ENCODE measurements at places on chromosomes 2 and 18.

- peak; percentile 74 for DNase-seq
These were observed 85.2 kb downstream of the GLI2 start for GRCh38 chr2:120820953-120821279.

GRCh38 chr2:60432035-60432601, 121.3 kb downstream of the BCL11A start:
- DNase-seq: no peak

DNA sequence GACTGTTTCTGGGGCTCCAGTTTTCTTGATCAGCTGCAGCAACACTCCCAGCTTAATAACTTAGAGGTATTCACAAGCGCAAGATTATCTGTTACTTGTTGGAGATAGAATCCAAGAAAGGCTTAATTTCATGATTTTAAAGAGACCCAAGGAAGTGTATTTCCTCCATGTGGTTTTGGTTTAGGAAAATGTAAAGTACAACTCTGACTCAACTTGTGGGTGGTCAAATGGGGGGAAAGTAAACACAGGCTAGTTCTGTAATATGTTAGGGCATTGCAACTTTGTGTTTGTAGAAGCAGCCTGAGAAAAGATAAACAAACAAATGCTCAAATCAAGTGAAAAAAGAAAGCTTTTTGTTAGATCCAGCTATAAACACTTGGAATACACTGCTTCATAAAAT, 90.1 kb upstream of the COL3A1 start:
- DNase-seq: peak; percentile 56

- DNase-seq: no peak
These were observed 195.1 kb downstream of the TMEM247 start for GRCh38 chr2:46674488-46674887.

DNA sequence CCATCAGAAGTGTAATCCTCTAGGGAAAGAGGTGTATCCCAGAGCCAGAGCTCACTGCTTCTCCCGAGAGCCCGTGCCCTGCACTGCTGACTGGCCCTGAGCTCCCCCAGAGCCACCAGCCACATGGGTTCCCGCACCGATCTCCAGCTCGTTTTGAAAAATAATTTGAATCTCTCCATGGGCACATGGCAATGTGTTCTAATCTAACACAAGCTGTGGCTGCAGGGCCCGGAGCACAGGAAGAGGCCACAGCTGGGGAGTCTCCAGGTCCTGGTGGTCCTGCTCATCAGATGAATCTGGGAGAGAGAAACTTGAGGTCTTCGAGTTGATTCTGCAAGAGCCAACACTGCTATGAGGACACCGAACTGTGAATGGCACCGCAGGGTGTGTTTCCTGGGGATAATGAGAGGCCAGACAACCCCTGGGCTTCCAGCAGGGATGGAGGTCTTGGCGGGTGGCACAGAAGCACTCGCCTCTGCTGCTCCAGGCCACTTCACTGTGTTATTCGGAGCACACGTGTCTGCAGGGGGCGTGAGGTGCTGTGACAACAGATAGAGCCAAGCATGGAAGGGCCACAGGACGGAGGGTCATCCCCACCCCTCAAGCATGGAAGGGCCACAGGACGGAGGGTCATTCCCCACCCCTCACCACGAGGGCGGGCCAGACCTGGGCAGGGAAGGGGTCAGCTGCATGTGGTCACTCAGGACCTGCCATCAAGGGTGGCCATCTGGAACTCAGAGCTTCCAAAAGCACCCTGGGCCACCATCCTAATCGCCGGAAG, 196.8 kb downstream of the NDUFA10 start:
- no peak for DNase-seq

- no peak for DNase-seq
These were observed 91.9 kb upstream of the KLHL29 start for GRCh38 chr2:23293063-23293462.

DNA sequence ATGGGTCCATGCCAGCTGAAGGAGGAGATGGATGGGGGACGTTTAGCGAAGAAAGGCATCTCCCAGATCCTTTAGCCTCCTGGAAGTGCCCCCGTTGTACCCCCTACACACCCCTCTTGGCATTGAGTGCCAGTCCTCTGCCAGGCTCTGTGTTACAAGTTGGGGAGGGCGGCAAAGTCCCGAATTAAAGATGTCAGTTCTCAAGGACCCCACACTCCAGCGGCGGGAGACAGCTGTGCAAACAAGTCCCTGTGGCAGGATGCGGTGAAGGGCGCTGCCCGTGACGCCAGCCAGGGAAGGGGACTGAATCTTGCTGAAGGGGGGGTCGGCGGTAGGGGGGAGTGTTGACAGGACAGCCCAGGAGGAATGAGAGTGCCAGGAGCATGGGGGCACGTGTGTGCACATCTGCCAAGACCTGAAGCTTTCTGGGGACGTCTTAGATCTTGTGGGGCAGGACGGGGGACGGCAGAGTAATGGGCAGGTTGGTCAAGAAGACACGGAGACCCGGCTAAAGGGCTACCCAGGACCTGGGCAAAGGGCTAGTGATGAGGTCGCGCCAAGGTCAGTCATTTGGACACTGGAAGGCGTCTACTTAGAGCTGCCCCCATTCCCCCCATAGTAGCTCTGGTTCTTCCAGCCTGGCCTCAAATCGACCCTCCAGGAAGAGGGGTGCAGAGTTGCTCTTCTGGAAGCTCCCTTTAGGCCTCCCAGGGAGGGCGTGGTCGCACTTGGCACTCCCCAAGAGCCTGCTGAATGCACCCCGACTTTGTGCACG, 2.8 kb upstream of the CTDSP1 start:
- DNase-seq: peak; percentile 54

DNA sequence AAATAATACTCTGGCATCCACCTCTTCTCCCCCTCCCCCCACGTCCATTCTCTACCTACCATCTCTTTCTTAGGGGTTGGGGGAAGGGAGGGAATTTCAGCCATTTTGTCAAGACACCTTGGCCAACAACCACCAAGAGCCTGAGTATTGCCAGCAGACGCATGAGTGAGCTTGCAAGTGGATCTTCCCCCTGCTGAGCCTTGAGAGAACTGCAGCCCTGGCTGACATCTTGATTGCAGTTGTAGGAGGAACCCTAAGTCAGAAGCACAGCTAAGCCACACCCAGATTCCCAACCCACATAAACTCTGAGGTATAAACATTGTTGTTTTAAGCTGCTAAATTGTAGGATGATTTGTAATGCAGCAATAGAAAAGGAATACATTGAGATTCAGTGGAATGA, 165.6 kb downstream of the TMEFF2 start:
- DNase-seq: no peak

- no peak for DNase-seq
These were observed 56.1 kb downstream of the SLC35F5 start for GRCh38 chr2:113700186-113700841.

- peak; percentile 25 for DNase-seq
These were observed 90.1 kb downstream of the ACVR1 start for GRCh38 chr2:157785866-157786662.

DNA sequence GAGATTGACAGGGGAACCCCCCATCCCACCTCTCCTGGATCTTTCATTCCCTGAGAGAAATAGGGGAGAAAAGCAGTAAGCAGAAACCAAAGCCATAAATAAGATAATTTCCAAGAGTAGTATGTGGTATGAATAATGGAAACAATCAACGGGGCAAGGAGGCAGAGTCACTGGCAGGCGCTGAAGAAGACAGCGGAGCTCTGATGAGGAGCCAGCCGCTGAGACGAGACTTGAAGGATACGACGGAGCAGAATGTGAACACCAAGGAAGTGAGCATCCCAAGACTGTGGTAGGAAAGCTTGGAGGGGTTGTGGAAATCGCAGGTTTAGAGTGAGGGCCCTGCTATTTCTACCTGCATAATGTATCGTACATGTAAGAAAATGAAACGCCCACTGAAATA, 93.6 kb upstream of the CBLN2 start:
- no peak for DNase-seq

DNA sequence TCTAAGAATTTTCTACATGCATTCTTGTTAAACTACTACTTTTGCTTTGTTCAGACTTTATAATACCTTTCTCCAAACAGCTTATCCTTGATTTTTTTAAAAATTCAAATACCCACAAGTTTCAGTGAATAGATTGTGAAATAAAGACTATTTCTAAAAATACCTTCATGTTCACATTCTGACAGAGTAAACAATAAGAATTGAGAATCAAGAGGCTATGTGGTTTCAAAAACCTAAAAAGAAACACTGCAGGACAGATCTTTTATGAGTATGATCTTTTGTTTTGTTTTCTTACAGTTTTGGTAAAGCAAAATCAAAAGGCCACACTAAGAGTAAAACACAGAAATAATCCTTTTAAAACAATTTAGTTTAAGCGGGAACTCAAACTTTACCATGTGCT, 21.2 kb downstream of the ALS2 start:
- DNase-seq: no peak

GRCh38 chr2:36711741-36712314, 15.3 kb downstream of the VIT start:
- DNase-seq: no peak

DNA sequence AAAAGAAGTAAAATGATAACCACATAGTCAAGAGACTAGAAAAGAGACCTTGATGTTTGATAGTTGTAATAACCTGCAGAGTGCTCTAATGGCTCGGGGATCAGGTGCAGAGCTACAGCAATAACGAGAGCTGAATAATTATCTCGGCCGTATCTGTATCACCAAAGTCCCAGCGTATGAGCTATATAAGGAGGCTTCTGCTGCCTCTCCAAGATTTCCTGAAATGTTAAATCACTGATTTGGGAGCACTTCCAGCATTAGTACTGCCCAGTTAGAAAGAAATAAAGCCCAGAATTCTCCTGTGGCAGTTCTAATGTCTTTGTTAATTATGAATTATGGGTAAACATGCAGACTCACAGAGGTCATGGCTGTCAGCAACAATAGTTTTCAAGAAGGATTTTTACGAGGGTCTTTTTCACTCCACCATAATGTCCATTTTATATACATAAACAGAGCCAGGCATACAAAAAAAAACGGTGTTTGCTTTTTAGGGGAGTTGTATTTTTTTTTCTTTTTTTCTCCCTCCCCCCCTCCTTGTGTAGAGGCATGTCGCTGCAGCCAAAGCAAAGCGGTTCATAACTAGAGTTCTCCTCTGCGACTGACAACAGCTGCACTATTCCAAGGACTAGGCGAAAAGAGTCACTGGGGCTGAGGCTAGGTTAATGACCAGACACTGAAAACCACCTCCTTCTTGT, 168.3 kb upstream of the VRK2 start:
- DNase-seq: no peak

- no peak for DNase-seq
These were observed 183.5 kb upstream of the GCFC2 start for GRCh38 chr2:75894170-75894569.

- DNase-seq: no peak
These were observed 129.7 kb downstream of the PHLPP1 start for GRCh38 chr18:62844850-62845643.

DNA sequence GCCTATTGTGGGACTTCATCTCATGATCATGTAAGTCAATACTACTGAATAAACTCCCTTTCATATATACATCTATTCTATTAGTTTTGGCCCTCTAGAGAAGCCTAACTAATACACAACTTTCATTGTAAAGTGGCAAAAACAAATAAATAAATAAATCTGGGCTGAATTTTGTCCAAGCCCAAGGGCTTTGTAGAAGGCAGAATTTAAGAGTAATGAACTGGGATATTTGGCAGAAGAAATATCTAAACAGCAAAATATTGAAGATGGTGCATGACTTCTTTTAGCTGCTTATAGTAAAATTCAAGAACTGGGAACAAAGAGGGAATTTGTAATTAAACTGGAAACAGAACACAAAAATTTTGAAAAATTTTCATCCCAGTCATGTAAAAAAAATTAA, 246.7 kb upstream of the GULP1 start:
- no peak for DNase-seq

GRCh38 chr2:15693926-15694588, 102.4 kb downstream of the DDX1 start:
- no peak for DNase-seq

DNA sequence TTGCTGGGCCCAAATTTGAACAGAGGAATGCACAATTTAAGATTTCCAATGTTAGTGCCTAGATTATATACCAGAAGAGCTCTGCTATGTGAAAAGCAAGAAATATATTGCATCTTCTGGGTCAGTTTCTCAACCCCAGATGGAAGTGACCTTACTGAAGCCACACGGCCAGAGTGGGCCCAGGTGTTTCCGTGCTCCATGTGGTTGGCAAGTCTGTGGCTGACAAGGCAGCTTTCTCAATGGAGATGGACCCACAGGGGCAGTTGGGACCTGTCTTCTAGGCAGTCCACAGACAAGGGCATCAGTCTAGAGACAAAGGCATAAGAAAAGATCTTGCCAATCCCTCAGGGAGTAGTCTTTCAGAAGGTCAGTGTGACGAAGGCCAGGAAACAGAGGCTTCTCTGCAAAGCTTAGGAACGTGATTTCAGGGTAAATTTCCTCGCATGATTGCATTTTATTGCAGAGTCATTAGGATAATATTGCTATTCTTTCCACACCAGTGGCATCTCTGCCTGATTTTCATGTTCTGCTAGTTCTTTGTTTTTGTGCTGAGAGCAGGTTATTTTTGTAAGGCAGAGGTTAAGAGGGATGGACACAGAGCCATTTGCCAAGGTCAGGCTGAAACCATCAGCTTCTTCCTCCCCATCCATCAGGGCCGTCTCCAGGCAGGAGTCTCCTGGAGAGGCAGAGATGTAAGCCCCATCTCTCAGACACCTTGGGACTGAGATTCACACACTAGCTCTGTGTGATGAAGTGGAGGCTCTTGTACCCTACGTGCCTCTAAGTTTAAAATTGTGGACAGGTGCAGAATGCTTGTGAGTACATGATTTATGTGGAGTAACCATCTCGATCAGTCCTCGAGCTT, 202.1 kb downstream of the ANKRD30B start:
- DNase-seq: no peak

DNA sequence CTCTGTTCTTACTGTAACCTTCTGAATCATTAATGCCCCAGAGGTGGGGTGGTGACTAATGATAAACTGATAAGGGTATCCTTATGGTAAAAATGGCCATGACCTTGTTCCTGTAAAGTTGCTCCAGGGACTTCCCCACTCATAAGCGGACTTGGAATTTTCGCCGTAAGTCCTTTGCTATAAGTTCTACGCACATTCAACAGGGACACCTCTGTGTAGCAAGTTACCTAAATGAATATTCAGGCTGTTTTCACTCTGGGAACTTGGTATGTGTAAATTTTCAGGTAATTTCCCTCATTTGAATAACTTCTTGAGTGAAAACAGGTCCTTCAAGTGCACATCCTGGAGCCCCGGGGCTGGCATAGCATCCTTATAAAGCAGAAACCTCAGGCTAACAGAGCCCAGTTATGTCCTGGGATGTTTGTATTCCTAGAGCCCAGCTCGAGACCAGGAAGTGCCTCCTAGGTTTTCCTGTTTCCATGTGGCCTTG, 9.4 kb upstream of the AGFG1 start:
- DNase-seq: no peak

DNA sequence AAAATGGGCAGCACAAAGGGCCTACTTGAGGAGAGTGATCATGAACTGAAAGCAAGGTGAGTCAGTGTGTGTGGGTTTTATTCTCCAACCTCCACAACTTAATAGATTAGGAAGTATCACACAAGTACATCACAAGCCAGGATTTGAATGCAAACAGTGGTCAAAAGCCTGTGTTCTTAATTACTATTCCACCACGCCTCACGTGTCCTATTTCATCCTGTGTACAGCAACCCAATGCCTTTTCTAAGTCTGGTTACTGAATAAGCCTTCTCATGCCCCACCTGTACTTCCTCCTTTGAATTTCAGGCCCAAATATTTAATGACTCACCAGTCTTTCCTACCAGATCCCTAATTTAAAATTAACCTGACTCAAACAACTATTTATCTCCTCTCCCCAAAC, 755.7 kb upstream of the SLC8A1 start:
- no peak for DNase-seq

- no peak for DNase-seq
These were observed 53.3 kb downstream of the PIKFYVE start for GRCh38 chr2:208319391-208319790.

Data from skeletal muscle cell (primary cell).